Activated CD4-positive, alpha-beta T cell treated with anti-CD3 and anti-CD28 coated beads, Interleukin-2, amount 50 U/mL, for 16 hours (primary cell): ENCODE measurements at places on chromosomes 7 and 10.

DNA sequence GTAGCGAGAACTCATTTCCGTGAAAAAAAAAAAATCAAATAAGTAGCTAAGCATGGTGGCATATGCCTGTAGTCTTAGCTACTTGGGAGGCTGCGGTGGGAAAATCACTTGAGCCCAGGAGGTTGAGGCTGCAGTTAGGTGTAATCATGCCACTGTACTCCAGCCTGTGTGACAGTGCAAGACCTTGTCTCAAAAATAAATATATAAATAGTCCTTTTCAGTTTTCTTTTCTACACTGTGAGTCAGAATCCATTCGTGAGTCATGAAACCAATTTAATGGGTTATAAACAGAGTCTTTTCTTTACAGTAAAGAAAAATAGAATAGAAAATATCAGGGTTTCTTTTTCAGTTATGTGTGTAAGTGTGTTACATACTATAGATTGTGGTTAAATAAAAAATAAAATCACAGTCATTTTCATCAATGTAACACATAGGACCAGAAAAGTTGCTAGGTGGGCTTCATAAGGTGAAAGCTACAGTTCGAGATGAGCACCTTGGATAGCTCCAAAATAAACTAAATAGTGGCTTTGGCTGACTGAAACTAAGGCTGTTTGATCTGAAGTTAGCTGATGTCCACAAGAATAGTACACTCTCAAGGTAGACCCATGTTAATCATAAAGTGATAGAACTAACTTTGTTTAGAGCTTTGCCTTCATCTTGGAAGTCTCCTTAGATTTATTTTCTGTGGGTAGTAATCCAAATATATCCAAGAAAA lies 781.1 kb downstream of the GATA3 start:
- DNase-seq: no peak

GRCh38 chr10:98209441-98209840 lies 58.6 kb downstream of the LOXL4 start:
- DNase-seq: peak; percentile 18

GRCh38 chr7:2939193-2939885 lies 95.2 kb upstream of the GNA12 start:
- no peak for DNase-seq

GRCh38 chr7:44193011-44193802 lies 4.0 kb upstream of the GCK start:
- DNase-seq: no peak

- DNase-seq: peak; percentile 1
Observed at GRCh38 chr10:18400201-18400905, 251.0 kb downstream of the NSUN6 start.

DNA sequence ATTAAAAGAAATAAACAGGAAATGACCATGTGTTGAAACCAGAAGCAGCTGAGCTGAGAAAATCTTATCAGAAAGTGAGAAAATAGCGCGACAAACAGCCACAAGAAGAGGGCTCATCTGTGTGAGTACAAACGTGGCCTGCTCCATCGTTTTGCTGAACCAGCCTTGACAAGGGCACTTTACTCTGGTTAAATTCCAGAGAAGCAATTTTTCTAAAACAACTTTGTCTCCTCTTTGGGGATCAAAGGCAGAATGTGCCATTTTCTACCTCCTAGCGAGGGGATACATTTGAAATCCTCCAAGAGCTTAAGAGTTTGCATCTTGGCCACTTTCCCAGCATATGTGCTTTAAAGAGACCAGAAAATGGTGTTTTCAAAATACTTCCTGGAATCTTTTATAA lies 51.3 kb upstream of the VIPR2 start:
- DNase-seq: peak; percentile 38

GRCh38 chr10:15068802-15069201 lies 19.8 kb downstream of the ACBD7 start:
- no peak for DNase-seq

- peak; percentile 51 for DNase-seq
Observed at GRCh38 chr7:133290676-133291333, 37.9 kb downstream of the EXOC4 start.

GRCh38 chr10:61616611-61617010 lies 46.1 kb upstream of the CABCOCO1 start:
- DNase-seq: no peak

DNA sequence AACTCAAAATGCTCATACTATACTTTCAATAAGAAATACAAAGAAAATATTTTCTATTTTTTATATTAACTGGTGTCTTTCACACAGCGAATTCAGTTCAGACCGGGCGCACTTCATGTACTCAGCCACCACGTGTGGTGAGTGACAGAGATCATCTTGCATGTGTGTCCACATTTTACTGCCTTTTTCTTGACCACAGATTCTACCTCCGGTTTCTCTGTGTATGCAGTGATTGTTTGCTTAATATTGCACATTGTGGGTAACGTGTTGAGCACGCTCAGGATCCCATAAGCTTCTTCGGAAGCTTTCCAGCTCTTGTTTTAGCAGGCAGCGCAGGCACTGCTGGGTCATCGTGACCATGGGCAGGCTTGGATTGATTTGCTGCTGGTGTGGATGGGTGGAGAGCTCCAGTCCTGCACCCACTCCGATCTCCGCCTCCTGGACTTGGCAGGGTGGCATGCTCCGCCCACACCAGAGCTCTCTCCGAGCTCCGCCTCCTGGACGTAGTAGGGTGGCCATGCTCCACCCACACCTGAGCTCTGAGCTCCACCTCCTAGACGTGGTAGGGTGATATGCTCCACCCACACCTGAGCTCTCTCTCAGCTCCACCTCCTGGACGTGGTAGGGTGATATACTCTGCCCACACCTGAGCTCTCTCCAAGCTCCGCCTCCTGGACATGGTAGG lies 253.3 kb downstream of the DIP2C start:
- no peak for DNase-seq

GRCh38 chr10:35449944-35450343 lies 113.6 kb downstream of the CCNY start:
- DNase-seq: no peak

DNA sequence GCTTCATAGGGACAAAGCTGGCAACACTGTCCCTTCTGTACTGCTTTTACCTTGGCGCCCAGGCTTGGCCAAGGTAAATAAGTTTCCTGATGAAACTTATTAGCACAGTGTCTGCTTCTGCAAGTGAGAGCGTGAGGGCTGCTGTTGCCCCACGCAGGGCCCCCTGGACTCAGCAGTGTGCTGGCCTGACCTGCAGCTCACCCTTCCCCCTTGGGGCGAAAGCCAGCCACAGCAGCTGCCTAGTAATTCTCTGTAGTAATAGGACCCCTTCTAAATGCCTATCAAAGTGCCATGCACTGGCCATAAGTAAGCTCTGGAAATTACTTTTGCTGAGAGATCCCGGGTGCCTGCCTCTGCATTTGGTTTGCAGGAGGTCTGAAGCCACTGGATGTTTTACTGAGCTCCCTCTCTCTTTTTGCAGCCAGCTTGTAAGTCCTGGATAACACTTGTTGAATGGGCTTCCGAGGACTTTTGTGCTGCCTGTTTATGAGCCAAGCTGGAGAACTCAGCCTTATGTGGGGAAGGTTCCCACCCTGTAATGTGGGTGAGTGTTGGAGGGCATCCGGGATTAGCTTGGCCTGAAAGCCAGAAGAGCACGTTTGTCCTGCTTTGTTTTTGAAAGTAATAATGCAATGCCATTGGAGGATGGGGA lies 293.9 kb downstream of the C7orf25 start:
- no peak for DNase-seq

- no peak for DNase-seq
Observed at GRCh38 chr7:18570890-18571478, 75.4 kb downstream of the HDAC9 start.

DNA sequence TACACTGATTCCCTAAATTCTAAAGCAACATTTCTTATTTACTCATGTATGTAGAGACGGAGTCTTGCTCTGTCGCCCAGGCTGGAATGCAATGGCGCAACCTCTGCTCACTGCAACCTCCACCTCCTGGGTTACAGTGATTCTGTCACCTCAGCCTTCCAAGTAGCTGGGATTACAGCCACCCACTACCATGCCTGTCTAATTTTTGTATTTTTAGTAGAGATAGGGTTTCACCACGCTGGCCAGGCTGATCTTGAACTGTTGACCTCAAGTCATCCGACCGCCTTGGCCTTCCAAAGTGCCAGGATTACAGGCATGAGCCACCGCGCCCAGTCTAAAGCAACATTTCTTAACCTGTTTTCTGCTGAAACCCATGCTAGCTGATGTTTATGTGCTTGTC lies 227.6 kb upstream of the PLXDC2 start:
- no peak for DNase-seq

DNA sequence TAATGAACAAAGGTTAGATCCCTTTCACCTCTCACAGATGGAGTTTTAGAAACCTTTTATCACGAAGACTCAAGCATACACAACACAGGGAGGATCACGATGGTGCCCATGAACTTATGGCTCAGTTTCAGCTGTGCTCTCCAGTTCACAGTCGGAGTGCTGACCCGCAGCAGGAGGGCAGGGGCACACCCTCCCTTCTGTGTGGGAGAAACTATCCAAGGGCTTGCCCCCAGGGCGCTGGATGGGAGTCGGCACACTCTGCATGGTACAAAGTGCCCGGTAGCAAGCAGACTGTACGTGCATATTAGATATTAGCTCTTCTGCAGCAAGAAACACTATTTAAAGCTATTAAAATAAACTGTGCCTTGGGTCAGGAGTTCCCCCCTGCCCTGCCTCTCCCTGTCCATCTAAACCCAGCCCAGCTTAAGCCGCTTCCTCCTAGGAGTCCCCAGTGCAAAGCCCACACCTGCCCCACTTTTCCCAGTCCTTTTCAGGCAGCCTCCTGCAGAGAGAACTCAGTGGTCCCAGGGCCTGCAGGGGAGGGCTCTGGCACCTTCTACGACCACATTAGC lies 76.5 kb downstream of the CHST15 start:
- DNase-seq: no peak

DNA sequence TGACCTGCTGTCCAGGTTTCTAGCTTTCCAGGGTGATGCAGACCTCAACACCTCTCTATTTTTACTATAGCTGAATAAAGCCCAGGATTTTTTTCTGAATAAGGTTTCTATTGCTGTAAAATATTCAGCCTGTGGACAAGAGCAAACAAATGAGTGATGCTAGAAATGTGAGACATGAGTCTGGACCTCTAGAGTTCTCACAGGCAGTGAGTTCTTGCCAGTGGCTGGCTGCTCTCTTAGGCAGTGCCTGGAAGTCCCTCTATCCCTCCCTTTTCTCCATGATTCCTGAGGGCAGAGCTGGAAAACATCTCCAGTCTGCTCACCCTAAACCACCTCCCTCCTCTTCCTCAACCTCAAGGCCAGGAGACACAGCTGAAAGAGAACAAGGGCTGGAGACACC lies 793.8 kb upstream of the IGFBP3 start:
- no peak for DNase-seq
